ENCODE measurements at places on chromosomes 11 and 22.

DNA sequence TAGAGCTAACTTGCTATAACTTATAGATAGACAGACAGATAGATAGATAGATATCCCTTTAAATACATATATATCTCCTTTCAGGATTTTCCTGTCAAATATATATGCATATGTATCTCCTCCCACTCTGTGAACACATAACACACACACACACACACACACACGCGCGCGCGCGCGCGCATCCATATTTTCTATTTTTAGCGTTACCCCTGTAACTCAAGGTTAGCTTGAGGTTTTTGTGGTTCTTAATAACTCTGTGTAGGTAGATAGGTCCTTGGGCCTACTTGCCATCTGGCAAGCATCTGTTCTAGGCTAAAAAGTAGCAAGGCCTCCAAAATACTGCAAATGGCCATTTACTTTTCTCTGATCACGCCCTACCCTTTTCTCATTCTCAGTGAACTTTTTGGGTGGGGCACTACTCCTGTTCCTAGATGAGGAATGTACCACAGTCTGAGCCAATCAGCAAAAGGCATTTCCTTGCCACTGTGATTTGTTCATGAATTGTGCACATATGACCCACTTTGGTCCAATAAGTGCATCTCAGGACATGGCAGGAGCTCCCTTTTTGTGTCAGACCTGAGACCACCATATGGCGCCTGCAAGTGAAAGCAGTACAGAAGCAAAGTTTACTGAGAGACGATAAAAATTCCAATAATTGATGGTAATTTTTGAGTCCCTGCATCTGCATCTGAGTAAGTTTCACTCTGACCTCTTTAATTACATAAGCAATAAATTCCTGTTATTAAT, 740.5 kb upstream of the API5 start:
- no peak for DNase-seq

- DNase-seq, result no peak
Observed at GRCh38 chr11:27291302-27291889, 71.6 kb downstream of the CCDC34 start.

DNA sequence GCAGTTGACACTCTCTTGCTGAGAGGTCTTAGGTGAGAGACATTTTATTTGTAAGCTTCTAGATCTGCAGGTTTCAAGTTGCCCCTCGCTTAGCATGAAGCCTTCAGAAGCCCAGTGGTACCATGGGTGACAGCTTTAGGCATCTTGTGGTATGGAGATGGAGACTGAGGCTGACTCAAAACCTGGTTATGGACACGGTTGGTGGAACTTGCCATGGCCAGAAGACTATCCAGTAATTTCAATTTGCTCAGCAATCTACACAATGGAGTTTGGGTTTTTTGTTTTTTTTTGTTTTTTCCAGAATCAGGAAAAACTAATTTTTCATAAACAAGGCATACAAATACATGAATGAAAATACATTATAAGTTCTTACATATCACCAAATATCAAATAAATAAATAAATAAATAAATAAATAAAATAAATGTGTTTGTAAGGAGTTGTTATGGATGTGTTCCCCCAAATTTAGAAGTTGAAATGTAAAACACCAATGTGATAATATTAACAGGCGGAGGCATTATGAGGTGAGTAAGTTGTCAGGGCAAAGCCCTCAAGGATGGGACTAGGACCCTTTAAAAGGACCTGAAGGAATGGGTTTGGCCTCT, 22.6 kb downstream of the ETS1 start:
- DNase-seq, result no peak

GRCh38 chr11:22165087-22165486, 27.8 kb upstream of the ANO5 start:
- DNase-seq, result no peak

- DNase-seq, result no peak
Observed at GRCh38 chr11:34623463-34623862, 2.6 kb downstream of the EHF start.

- DNase-seq, result no peak
Observed at GRCh38 chr22:35384527-35384926, 3.6 kb downstream of the HMOX1 start.
